ENCODE measurements at places on chromosomes 2 and 18. TPM values are rescaled to one million over a fixed set of nuclear protein-coding genes. Genes with fewer than 3 reads are reported as not detected.

CHRNA1 gene
- not detected for total RNA-seq

DNAJC5G gene
- 0.45 TPM for total RNA-seq

TEKT4 gene
- total RNA-seq, result not detected

CDH2 gene
- 486 TPM for total RNA-seq

POMC gene
- 12.4 TPM for total RNA-seq

CYBRD1 gene
- 4.7 TPM for total RNA-seq

C2orf66 gene
- 0.15 TPM for total RNA-seq

GPR45 gene
- not detected for total RNA-seq

UGT1A4 gene
- total RNA-seq, result not detected

THSD7B gene
- total RNA-seq, result 2.6 TPM

ANKMY1 gene
- 10.1 TPM for total RNA-seq

NYAP2 gene
- not detected for total RNA-seq

GATA6 gene
- total RNA-seq, result 158 TPM

DNAH6 gene
- total RNA-seq, result 1.6 TPM

MROH2A gene
- total RNA-seq, result not detected

TGFA gene
- 2.0 TPM for total RNA-seq

TUBA4B gene
- total RNA-seq, result not detected

STK17B gene
- 9.5 TPM for total RNA-seq

SERPINB13 gene
- total RNA-seq, result not detected

DLX2 gene
- 0.13 TPM for total RNA-seq

C2orf74 gene
- 11.6 TPM for total RNA-seq

ADD2 gene
- 63.8 TPM for total RNA-seq

MDH1B gene
- 2.9 TPM for total RNA-seq

STAT4 gene
- 8.4 TPM for total RNA-seq

RBM43 gene
- 2.3 TPM for total RNA-seq

PLEK gene
- total RNA-seq, result not detected

IL36RN gene
- total RNA-seq, result not detected

GPATCH11 gene
- total RNA-seq, result 10.2 TPM

CDKL4 gene
- total RNA-seq, result 0.24 TPM

SRBD1 gene
- total RNA-seq, result 20.2 TPM

KCNG2 gene
- total RNA-seq, result not detected

CRYGD gene
- 2.2 TPM for total RNA-seq

MAP3K20 gene
- total RNA-seq, result 26.9 TPM

ANO7 gene
- 8.1 TPM for total RNA-seq

ABCB11 gene
- 0.04 TPM for total RNA-seq

ICOS gene
- total RNA-seq, result not detected

PTPRN gene
- total RNA-seq, result 0.44 TPM

ZC3H6 gene
- total RNA-seq, result 26.4 TPM

PDE11A gene
- 0.49 TPM for total RNA-seq

CTIF gene
- total RNA-seq, result 41.6 TPM

C18orf54 gene
- 17.8 TPM for total RNA-seq

AGAP1 gene
- 36.7 TPM for total RNA-seq

CCDC150 gene
- total RNA-seq, result 14.8 TPM
